ENCODE measurements at places on chromosomes 11 and 22.

DNA sequence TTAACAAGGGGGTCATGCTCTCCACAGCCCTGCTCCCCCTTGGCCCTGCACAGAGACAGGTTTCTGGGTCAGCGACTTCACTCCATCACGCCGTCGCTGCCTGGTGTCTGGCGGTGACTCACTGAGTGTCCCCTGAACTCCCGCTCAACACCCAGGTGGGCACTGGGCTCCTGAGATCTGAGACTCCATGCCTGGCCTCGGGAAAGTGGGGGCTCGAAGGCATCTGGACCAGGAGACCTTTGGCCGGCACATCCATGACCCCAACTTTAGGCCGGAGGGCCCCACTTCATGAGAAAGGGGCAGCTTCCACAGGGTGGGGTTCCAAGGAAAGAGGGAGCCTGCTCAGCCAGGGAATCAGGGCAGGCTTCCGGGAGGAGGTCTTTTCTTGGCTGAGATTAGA lies 79.3 kb upstream of the PRR5 start:
- DNase-seq = no peak

DNA sequence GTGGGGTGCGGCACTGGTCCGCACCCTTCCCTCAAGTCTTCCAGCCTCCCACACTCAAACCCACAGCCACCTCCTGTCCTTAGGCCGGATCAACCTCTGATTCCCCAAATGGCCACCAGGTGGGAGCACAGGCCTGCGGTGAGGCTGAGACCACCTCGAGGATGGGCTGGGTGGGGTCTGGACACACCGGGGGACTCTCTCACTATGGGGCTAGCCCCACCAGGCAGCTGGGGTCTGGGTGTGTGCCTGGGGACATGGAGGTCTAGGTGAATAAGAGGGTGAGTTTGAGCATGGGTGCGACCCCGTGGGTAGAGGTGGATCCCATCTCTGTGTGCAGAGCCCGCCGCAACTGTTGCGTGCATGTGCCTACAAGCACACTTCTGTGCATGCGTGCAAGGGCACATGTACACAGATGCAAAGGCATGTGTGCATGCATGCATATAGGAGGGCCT lies 32.6 kb downstream of the MYO18B start:
- no peak for DNase-seq

- peak; percentile 79 for DNase-seq
Measured at GRCh38 chr11:123577081-123577598, 77.3 kb downstream of the SCN3B start.

DNA sequence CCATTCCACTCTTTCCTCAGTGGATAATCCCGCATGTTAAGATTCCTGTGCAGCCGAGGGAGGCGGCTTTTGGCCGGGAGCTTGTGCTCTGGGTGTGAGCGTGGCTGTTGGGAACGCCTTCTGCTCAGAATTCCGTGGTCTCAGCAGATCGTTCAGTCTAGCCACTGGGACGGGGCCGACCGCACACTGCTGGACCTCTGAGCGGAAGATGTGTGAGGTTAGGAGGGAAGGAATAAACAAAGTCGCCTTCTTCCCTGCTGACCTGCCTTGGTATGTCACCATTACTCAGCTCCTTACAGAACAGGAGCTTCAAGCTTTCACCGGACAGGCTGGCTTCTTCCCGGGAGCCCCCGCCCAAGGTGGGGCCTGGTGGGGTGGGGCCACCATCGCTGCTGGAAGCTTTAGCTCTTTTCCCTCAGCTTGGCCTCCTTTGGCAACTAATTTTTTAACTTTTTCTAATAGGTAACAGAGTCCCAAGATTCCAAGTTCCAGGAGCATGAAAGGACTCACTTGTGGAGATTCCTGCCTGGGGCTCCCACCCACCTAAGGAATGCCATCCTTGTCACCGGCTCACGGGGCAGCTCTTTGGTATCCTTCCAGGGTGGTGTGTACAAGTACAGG lies 22.5 kb upstream of the SEPTIN5 start:
- DNase-seq = no peak

GRCh38 chr22:47163481-47163855 lies 401.0 kb downstream of the TBC1D22A start:
- DNase-seq = no peak

DNA sequence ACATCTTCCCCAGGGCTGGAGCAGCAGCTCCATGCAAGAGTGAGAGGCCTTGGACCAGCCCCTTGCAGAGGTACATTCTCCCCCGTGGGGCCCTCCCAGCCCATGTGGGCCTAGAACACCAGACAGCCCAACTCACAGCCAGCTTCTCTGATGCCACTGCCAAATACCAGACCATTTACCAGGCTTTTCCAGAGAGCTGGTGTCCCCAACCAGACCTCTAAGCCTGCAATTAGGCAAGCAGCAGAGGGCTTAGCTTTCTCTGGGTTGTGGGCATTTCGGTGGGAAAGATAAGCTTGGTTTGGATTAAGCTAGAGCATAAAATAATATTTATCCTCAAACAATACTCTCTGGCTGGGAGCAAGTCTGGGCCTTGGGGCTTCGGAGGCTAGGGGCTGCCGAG lies 75.6 kb downstream of the TP53I11 start:
- no peak for DNase-seq

DNA sequence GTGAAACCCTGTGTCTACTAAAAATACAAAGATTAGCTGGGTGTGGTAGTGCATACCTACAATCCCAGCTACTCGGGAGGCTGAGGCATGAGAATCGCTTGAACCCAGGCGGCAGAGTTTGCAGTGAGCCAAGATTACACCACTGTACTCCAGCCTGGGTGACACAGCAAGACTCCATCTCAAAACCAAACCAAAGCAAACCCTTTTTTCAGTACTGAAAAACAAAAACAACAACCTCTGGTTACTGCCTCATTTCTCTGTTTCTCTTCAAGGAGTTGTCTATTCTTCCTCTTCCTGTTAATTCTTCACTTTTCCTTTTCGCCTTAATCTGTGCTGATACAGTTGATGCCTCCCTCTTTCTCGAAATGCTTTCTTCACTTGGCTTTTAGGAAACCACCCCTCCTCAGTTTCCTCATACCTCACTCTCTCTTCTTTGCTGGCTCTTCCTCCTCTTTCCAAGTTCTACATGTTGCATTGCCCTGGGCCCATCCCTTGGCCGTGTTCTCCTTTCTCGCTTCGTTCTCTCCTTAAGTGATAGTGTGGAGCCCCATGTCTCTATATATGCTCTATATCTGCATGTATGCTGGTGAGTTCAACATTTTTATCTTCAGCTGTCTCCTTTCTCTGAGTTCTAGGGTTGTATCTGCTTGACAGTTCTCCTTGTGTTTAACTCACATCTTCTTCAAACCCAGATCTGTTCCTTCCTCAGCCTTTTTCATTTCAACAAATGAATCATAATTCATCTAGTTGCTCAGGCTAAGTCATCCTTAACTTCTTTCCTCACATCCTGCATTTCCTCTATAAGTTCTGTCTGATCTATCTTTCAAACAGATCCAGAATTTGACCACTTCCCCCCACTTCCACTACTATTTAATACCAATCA lies 37.1 kb downstream of the NUCB2 start:
- no peak for DNase-seq

GRCh38 chr11:117117681-117118080 lies 19.5 kb upstream of the SIK3 start:
- no peak for DNase-seq

DNA sequence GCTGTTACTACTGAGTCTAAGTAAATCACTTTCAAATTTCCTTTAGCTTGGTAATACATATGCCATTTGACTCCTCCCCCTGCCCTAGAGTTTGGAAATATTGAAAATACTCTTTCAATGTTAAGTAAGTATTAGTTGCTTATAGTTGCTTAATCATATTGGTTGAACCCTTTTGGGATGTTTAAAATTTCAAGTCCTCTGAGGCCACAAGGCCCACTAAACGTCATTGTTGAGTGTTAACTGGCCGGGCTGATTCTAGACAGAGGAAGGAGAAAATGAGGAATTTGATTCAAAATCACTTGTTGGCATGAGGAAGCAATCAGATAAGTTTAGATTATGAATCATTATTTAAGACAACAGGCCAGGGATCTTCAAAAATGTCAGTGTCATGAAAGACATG lies 8.5 kb downstream of the NAV2 start:
- no peak for DNase-seq

DNA sequence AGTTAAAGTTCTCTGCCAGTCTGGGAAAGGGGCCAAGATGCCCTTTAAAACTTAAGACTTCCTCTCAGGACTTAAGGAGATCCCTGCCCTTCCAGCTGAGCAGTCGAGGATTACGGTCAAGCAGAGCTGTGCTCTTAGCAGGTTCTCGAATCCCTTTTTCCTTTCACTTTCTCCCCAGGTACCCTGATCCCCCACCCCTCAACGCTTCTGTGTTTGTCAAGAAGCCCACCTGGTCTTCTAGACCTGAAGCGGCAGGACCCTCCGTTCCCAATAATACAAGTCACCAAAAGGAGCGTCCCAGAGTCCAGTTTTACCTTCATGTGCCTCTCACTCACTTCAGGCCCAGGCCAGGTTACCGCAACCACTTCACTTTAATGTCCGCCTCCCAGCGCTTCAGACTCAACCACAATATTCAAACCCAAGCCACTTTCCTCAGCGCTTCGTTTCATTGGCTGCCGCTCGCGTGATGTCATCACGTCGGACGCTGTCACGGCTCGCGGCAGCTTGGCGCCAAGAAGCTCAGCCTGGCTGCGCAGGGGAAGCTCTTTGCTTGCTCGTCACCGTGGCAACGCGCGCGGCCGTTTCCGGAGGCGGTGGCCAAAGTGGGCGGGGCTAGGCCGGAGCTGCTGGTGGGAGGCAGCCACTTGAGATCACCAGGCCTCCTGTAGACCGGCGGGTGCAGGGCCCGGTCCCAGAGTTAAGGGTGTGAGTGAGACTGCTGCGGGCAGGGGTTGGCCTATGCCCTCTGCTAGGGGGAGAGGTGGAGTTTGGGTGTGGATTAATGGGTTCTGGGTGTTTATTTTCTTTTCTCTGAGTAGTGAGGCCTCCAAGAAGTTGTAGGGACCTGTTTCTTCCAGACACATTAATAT lies at the start of the genes KIF18A and METTL15:
Gene KIF18A, minus strand, starts transcription at position 407 of the 869 bp plus-strand sequence. CDS start 10,209 bp downstream, outside the sequence.
Gene METTL15, plus strand, starts transcription at position 639 of the 869 bp plus-strand sequence. CDS start 4,947 bp downstream, outside the sequence.
- DNase-seq = peak; percentile 94

Data from cerebellar nuclear complex (tissue), 1 donor.